Ammon's horn (tissue), 1 donor: ENCODE measurements at places on chromosomes 11 and 22.

GRCh38 chr11:3732671-3733436 is 61.7 kb upstream of the CHRNA10 start:
- peak; percentile 40 for DNase-seq

DNA sequence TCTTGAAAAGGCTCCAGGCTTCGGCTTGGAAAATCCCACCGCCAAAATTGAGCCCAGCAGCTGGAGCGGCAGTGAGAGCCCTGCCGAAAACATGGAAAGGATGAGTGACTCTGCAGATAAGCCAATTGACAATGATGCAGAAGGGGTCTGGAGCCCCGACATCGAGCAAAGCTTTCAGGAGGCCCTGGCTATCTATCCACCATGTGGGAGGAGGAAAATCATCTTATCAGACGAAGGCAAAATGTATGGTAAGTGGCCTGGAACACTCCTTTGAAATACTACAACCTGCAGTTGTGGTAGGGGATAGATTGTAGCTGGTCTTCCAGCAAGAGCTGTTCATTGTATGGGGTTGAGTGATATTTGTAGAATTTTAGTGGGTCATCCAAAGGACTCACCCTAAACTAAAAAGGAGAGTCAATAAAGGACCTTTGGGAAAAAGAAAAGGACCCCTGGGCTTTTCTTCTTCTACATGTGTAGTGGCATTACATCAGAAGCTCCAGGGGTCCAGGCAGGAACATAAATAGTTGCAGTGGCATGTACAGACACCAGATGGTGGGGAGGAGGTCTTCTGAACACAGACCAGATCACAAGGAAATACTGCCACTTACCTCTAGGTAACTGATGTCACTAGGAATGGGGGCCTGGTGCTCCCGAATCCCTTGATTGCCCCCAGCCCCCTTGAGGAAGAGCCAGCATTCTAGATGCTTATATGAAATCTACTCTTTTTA is 90.1 kb downstream of the TEAD1 start:
- no peak for DNase-seq

- no peak for DNase-seq
These were observed 50.5 kb upstream of the ADA2 start for GRCh38 chr22:17269607-17270261.

DNA sequence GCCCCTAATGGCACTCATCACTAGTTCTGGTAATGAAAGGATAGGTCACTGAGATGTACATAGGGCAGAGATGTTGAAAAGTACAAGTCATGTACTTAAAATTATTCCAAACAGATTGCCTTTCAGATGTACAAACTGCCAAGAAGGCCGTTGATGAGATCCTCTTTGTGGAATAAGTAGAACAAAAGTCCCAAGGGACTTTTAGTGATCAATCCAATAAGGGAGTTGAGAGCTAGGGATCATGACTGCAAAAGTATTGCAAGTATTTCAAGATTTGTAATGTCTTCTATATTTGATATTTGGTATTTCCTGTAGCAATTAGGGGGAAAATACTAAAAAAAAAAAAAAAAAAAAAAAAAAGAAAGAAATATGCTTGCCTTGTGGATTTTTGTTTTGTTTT is 82.2 kb downstream of the ATG16L2 start:
- DNase-seq = no peak

DNA sequence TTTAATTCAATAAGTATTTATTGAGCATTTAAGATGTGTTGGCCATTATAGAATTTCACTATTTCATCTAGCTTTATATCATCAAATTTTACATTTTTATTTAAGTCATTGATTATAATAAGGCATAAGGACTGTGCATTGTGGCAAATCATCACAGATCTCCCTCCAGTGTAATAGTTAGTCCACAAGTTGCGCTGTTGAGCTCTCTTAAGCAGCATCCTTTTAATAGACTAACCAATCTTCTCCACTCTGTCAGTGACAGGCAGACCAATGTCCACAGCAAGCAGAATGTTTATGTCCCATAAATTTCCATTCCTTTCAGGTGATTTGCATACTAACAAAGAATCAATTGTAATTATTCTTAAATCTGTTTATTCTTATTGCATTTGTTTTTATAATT is 595.3 kb upstream of the CCDC90B start:
- DNase-seq = no peak

- DNase-seq = no peak
These were observed 290.2 kb downstream of the ETS1 start for GRCh38 chr11:128297091-128297651.
